ENCODE measurements at places on chromosomes 3 and 15.

GRCh38 chr3:196202516-196202970 is 8.7 kb downstream of the ZDHHC19 start:
- DNase-seq, result no peak

DNA sequence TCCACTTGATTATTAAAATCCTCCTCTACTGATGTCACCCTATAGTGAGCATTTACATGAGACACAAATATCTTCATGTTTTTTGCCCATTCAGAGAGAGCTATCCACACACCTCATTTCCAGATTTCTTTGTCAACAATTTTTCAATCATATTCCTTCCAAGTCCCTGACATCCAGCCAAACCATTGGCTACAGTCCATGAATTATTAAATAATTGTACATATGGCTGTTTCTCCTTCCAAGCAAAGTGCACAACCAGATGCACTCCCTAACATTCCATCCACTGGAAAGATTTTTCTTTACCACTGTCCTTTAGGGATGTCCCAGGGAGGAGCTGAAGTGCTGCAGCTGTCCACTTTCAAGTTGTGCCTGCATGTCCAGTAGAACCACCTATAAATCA is 328.0 kb upstream of the MDFIC2 start:
- no peak for DNase-seq

GRCh38 chr3:77247061-77247460 is 207.2 kb downstream of the ROBO2 start:
- DNase-seq, result no peak

DNA sequence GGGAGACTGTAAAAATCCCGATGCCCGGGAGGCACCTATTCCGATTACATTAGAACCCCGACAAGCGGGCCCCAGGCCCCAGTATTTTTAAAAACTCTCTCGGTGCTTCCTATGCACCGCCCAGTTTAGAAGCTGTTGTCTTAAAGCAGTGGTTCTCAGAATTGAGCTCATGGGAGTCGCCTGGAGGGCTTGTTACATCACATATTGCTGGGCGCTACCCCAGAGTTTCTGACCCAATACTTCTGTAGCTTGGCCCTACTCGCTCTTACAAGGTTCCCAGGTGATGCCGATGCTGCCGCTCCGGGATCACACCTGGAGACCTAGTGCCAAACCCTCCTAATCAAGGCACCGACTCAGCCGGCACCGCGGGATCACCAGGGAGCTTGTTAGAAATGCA is 35.2 kb downstream of the CPN2 start:
- no peak for DNase-seq

DNA sequence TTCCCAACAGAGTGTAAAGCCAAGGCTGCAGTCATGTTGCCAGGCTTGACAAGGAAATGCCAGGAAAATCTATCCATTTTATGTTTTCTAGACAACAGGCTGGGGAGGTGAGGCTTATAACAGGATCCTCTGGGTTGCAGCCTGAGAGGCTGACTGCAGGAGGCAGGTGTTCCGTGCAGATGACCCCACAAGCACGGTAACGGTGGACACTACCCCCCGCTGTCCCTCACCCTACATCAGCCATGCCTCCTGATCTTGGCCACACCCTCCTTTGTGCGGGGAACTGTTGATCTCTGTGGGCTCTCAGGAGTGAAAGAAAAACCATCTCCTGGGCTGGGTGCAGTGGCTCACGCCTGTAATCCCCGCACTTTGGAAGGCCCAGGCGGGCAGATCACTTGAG is 68.0 kb upstream of the ADPGK start:
- DNase-seq, result no peak

DNA sequence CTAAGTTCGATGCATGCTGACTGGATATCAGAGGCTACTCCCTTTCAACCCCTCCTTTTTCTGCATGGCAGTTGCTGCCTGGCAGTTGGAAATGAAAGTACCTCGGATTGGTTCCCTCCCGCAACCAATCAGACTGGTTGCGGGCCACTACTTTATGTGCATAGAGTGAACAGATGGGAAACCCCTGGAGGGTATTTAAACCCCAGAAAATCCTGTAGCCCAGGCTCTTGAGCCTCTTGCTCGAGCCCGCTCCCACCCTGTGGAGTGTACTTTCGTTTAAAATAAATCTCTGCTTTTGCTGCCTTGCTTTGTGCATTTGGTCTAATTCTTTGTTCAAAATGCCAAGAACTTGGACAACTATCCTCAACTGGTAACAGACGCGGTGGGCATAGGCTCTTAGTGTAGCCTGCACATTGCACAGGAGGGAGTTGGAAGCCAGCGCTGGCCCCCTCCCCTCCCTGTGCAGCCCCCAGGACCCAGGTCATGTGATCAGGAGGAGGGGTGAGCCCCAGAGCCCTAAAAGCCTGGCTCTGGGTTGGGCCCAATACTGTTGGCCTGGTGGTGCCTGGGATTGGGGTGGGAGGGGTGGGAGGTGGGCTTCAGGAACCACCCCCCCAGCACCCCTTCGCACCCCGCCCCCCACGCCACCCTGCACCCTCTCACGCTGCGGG is 26.8 kb downstream of the RHCG start:
- no peak for DNase-seq

DNA sequence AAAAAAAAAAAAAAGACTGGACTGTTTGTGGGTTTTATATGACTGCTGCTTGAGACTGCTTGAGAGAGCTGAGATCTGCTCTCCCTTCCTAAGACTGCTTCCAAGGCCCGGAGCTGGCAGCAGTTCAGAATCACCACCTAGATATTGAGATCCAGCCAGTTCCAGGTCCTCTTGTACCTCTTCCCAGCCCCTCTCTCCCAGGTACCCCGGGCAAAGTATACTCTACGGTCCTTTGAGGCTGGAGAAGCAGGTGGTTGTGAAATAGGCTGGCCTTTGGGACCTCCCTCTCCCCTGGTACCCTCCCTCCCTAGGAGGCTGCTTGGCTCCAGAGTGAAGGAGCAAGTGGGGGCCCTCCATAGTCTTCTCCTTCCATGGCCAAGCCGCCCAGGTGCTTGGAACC is 12.6 kb upstream of the BAHD1 start:
- DNase-seq, result no peak

Data from GDM1 (cell line).